ENCODE measurements at places on chromosomes 3 and 15.

- DNase-seq: no peak
Measured at GRCh38 chr3:165502707-165503106, 306.5 kb upstream of the SLITRK3 start.

- DNase-seq: no peak
Measured at GRCh38 chr15:45618813-45619212, 16.0 kb upstream of the SQOR start.

- DNase-seq: no peak
Measured at GRCh38 chr3:85709346-85709892, 750.6 kb downstream of the CADM2 start.

- DNase-seq: no peak
Measured at GRCh38 chr3:194396539-194396858, 2.6 kb downstream of the GP5 start.

- DNase-seq: no peak
Measured at GRCh38 chr3:16379838-16380237, 114.8 kb downstream of the OXNAD1 start.

- no peak for DNase-seq
Measured at GRCh38 chr3:130939753-130940152, 45.9 kb downstream of the ATP2C1 start.

GRCh38 chr3:194322678-194323211 is 28.4 kb downstream of the CPN2 start:
- DNase-seq: peak; percentile 45

DNA sequence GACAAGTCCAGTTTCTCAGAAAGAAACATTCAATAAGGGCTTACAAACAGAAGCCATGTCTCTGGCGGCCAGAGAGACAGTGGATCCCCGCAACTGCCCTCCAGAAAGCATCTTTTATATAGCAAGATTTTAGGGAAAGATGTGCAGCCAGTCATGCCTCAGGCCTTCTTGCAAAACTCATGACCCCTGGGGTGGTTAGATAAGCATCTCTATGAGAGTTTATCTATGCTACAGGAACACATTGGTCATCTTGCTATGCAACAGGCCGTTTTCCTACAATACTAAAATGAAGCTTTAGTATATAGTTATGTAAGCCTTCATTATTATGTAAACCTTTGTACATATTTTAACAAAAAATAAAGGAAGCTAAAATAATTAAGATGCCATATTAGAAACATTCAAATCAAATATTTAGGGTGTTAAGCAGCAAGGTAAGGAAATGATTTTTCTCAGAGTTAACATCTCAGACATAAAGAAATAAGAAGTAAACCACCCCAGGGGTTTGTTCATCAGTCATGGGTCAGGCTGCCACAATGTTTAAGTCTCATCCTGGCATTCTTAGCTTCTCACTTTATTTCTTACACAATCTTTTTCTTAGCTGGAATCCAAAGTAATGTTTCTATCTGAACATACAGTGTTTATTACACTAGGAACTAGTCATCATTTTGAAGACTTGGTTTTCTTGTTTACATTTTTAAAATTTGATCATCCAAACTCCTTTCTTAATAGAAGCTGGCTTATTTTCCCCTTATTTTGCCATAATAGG is 6.3 kb upstream of the FSIP1 start:
- DNase-seq: no peak

GRCh38 chr3:147854542-147854941 is 445.4 kb downstream of the ZIC1 start:
- no peak for DNase-seq

GRCh38 chr3:123396171-123397049 is 52.5 kb downstream of the ADCY5 start:
- DNase-seq: no peak

DNA sequence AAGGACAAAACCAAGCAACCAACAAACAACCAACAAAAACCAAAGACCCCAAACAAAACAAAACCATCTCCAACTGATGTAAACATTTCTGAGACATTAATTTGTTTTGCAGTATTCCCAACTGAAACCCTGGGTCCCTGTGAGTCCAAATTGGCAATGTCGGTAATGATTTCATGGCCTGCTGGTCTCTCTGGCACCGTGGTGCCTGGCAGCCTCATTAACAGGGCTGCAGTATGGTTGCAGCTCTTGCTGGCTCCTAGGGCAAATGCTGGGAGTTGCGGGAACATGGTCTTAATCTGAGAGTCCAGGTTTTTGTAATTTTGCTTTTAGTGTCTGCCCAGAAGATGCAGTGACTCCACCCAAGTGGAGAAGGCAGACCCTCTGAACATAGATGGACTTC is 128.3 kb downstream of the SV2B start:
- DNase-seq: no peak

DNA sequence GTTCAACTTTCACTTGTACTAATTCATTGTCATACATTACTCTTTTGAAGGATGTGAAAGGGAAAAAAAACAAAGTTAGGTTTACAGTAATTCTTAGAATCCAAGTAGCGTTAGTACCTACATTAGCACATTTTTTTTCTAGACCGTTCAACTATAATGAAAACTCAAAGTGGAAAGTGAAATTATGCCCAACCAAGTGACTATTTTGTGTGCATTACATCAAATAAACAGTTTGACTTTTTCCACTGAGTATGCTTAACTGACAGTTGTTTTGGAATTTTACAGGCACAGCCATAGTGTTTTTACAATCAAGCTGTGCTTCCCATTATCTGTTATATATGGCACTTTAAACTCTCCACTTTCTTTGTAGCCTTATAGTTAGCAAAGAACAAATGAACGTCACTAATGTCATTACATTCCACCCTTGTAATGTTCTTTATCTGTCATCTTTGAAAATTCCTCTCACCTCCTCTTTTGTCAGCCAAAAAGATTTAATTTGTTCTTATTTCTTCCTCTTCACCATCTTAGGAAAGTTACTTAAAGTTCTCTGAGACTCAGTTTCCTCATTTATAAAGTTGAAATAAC is 142.3 kb upstream of the SOX2 start:
- DNase-seq: no peak

DNA sequence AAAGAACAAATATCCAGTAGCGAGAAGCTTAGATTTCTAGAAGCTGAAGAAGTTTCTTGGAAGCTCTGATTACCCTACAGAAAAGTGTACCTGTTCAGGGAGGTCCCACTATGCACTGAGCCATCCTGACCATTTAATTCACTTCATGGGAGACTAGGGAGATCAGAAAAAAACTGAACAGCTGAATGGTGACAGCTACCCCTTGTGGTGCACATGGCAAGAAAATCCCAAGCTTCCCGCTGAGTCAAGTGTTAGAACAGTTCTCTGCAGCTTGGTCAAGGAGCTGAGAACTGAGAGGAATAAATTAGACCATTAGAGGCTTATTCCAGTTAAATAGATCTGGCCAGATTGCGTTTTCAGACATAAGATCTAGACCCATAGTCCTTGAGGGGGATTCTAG is 197.2 kb upstream of the VEPH1 start:
- DNase-seq: no peak

DNA sequence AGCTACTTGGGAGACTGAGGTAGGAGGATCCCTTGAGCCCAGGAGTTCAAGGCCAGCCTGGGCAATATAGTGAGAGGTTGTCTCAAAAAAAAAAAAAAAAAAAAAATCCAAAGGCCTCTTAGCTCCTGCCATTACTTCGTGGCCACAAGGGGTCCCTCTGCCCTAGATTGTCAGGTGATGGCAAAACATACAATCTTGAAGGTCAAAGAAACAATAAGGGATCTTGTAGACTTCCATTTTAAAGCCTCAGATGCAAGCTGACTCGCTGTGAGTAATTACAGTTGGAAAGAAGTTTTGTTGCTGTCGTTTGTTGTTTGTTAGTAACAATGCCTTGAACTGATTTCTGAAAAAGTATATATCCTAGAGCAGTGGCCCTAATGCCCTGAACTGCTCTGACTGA is 55.9 kb upstream of the PLCL2 start:
- DNase-seq: no peak

DNA sequence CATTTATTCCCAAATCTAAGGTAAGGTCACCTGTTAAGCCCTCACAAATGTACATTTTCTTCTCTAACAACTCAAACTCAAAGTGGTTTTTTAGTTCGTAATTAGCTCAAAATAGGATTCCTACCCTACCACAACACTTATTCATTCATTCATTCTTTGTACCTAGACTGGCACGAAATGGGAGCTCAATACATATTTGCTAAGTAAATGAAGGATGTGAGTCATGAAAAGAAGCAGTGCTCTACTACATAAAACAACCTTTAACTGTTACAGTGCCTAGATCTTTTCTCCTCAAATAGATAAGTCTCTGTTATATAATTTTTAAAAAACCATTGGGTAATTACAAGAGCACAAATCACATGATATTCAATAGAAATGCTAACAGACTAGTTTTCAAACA is 13.1 kb downstream of the RSL24D1 start:
- DNase-seq: no peak

- DNase-seq: no peak
Measured at GRCh38 chr3:128060473-128061381, 8.5 kb downstream of the SEC61A1 start.

DNA sequence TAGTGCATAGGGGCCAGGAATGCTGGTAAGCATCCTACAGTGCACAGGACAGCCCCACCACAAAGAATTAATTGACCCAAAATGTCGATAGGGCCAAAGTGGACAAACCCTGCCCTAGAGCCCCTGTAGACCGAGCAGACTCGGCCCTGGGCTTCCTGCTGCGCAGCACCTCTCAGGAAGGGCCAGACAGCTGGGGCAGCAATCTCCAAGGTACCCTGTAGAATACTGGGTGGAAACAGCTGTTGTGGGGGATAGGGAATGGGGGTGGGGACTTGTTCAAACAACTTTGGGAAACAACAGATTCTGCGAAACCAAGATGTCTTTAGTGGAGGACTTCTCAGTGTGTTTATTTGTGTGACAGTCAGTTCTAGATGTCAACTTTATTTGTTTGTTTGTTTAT is 67.1 kb downstream of the MRPL46 start:
- no peak for DNase-seq

- DNase-seq: no peak
Measured at GRCh38 chr3:178735032-178735674, 198.9 kb downstream of the KCNMB2 start.

- DNase-seq: no peak
Measured at GRCh38 chr15:66670762-66671580, 31.1 kb upstream of the SMAD6 start.

GRCh38 chr3:131730581-131730980 is 227.8 kb upstream of the MRPL3 start:
- DNase-seq: no peak

DNA sequence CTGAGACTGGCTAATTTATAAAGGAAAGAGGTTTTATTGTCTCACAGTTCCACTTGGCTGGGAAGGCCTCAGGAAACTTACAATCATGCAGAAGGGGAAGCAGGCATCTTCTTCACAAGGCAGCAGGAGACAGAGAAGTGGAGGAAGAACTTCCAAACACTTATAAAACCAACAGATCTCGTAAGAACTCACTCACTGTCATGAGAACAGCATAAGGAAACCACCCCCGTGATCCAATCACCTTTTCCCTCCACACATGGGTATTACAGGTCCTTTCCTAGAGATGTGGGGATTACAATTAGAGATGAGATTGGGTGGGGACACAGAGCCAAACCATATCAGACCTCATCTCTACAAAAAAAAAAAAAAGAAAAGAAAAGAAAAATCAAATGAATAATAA is 25.7 kb downstream of the CGGBP1 start:
- no peak for DNase-seq

GRCh38 chr3:71201939-71202338 is 381.6 kb downstream of the FOXP1 start:
- DNase-seq: no peak

DNA sequence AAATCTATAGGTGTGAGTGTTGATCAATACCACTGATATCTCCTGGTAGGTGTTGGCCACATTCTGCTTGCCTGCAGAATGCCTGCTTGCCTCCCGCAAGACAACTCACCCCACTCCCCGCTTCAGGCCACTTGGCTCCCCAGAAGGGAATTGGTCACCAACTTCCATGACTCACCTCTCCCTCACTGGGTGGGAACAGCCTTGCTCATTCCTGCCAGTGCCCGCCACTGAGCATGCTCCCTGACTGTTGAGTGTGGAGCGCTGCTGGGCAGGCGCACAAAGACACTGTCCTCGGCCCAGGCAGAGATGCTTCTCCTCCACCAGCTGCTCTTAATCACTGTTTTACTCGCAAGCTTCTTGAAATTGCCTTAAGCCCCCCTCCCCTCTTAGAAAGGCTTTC is 57.3 kb upstream of the PPP2R3A start:
- DNase-seq: no peak

DNA sequence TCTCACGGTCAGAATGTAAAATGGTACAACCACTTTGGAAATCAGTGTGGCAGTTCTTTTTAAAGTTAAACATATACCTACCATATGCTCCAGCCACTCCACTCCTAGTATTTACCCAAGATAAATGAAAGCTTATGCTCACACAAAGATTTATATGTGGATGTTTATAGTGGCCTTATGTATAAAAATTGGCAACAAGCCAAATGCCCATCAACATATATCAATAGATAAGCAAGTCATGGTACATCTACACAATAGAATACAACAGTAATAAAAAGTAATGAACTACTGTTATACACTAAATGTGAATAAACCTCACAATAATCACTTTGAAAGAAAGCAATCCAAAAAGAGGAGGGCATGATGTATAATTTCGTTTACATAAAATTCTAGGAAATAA is 153.5 kb upstream of the LMCD1 start:
- no peak for DNase-seq

- DNase-seq: no peak
Measured at GRCh38 chr3:49877716-49878115, 8.0 kb upstream of the CAMKV start.

GRCh38 chr3:44924457-44925084 is 50.2 kb downstream of the TGM4 start:
- DNase-seq: no peak

GRCh38 chr3:36993326-36994283 is at the start of gene MLH1:
TSS of gene MLH1 (plus strand) at chr3:36993518. CDS start at chr3:36993548, 30 bp downstream.
- peak; percentile 100 for DNase-seq

DNA sequence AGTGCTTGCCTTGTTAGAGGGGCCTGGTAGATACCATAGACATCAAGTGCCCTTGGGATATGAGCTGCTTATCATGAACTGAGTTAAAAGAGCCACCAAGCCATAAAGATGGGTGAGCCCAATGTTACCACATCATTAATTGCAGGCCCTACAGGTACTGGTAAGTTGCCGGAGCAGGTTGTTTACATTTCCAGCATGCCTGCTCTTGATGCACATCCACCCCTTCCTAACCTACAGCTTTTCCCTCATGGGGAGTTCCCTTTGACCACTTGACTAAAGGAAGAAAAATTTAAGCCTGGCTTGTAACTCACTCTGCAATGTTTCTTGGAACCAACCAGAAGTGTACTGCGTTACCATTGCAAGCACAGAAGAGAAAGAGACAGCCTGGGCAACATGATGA is 24.7 kb upstream of the ULK4 start:
- DNase-seq: no peak

DNA sequence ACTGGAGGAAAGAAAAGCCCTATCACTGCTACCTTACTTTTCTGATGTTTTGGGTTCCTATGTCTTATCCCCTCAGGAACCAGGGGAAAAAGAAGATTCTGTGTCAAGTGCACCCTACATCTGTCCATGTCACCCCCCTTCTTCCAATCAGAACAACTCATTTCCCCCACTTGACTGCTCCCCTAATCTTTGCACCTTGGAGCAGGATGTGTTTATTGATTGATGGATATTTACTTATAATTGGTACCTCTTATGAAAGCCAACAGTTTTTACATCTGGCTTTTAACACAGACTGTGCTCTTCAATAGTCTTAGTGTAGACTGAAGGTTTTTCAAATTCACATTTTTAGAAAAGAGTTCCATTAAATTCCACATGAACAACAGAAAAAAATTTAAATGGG is 33.3 kb downstream of the LIPC start:
- DNase-seq: no peak

Measured in lower leg skin (tissue), 4 donors.